DMS79 treated with DMSO at 0.1 percent for 48 hours (cell line): ENCODE measurements at places on chromosomes 3 and 15.

DNA sequence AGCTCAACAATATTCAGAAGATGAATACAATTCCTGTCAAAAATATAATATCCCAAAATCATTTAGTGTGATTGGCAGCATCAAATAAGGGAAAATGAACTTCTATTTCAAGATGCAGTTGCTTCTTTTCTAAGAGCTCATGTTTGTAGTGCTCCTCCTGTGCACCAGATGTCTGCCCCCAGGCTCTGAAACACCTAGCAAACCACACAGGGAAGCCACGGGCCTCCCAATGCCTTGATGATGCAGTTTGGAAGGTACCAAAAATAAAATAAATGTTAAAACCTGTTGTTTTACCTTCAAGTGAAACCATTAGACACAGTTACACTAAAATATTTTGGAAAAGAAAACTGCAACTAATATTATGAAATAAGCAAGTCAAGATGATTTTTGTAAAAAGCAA, 22.2 kb downstream of the CFAP20DC start:
- no peak for DNase-seq

DNA sequence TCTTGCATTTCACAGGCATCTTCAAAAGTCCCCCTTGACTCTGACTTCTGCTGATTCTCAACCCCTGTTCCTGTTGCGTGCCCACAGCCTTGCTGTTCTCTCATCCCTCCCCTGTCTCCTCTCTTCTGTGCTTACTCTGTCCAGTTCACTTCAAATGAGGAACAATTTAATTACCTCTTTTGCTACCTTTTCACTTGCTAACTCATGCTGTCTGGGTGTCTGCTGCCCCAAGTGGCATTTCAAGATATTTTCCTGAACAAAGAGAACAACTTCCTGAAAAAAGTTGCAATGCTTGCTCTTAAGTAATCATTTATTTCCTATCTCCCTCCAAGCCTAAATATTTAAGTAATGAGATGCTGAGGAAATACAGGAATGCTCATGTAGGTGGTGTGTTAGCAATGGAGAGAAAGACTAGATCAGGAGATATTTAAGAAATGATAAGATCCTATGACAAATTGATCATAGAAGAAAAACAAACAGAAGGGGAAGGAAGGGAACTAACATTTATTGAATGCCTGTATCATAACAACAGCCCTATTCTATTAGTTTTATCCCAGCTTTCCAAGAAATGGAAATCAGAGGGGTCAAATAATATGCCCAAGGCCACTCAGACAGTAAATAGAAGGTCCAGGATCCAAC, 42.2 kb downstream of the SV2B start:
- DNase-seq: no peak

DNA sequence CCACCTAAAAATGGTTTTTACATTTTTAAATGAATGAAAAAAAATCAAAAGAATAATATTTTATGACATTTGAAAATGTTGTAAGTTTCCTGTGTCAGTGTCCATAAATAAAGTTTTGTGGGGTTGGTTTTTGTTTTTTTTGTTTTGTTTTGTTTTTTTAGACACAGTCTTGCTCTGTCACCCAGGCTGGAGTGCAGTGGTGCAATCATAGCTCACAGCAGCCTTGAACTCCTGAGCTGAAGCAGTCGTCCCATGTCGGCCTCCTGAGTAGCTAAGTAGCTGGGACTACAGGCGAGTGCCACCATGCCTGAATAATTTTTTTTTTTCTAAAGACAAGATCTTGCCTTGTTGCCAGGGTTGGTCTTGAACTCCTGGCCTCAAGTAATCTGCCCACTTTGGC, 2.8 kb upstream of the GLB1 start:
- no peak for DNase-seq

DNA sequence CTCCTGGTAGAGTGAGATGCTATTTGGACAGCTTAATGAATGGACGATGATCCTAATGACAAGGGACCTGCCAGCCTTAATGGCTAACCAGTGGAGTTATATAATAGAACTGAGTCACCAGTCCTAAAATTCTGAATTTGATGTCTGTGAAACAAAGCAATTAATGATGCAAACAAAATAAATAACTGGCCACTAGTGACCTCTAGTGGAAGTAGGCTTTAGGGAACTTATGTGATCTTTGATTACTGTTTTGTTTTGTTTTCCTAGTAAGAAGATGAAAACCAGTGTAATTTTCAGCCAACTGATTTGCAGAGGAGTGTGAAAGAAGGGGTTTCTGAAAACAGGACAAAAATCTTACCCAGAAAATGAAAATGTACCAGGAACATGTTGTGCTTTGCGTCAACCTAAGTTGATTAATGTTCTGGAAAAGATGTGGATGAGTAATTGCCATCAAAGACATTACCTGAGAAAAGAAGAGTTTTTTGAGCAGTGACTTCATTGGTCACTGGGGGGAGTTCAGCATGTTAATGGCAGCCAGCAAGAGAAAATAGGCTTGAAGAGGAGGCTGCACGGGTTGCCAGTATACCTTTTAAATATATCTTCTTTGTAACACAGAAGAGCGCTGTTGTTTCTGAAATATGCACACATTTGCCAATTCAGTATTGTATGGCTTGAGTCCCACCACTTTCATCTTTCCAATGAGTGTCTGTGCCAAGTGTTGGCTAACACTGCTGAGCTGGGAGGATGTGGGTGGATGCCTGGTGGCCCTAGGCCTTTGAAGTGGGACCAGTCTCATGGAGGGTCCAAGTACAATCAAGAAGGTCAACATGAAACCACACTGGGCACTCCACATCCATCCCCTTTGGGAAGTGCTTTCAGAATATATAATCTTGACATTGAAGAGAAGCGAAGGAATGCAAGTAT, 9.3 kb downstream of the VEPH1 start:
- DNase-seq: peak; percentile 10

GRCh38 chr15:73284090-73284716, 84.6 kb downstream of the HCN4 start:
- no peak for DNase-seq

- DNase-seq: no peak
Measured at GRCh38 chr3:165502707-165503106, 306.5 kb upstream of the SLITRK3 start.

DNA sequence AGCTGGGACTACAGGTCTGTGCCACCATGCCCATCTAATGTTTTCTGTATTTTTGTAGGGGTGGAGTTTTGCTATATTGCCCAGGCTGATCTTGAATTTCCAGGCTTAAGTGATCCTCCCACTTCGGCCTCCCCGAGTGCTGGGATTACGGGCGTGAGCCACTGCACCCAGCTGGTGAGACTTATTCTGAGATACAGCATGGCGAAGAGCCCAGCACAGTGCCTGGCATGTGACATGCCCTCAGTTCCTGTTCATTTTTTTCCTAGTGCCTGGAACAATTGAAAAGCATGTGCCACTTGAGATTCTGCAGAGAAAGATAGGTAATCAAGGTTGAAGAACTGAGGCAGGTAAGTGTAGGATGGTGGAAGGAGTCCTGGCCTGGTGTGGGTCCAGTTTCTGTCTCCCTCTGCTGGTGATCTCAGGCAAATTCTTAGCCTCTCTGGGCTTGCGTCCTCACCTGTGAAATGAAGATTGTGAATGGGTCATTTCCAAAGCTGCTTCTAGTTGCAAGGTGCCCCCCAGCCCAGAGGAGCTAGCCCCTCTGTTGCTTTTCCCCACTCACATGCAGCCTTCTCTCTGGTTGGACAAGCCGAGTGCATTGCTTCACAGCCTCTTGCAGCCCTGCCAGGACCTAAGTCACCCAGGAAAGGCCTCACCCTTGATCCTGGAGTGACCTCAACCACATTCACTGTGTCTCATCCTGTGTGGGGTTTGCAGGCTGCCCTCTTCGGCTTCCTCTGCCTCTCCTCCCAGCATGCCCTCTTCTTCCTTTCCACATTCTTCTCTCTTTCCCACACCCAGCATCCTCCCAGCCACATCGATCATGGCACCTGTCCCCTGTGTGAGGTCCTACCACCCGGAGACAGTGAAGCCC, 4.3 kb upstream of the RHCG start:
- no peak for DNase-seq

- DNase-seq: no peak
Measured at GRCh38 chr15:40567111-40567510, 2.0 kb upstream of the RPUSD2 start.

GRCh38 chr3:37500518-37500917, 326.1 kb upstream of the LRRFIP2 start:
- no peak for DNase-seq

GRCh38 chr3:129605203-129605921, 1.1 kb downstream of the PLXND1 start:
- peak; percentile 27 for DNase-seq

- peak; percentile 19 for DNase-seq
Measured at GRCh38 chr3:60708191-60708975, 542.9 kb downstream of the FHIT start.

DNA sequence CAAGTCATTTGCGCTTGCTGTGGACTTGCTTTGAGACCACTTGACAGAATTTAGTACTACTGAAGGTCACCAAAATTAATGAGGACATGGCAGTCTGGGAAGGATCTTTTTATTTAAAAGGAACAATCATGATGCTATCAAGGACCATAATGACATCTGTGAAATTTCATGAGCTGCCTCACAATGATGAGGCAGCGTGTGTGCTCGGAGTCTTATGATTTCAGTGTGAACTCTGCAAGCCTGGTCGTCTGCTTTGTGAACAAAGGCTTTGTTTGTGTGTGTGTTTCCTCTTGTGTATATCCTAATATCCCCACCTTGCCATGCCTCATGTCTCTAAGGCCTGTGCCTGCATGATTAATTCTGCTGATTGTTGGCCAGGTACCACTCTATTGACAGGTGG, 46.7 kb downstream of the RAD54L2 start:
- no peak for DNase-seq

DNA sequence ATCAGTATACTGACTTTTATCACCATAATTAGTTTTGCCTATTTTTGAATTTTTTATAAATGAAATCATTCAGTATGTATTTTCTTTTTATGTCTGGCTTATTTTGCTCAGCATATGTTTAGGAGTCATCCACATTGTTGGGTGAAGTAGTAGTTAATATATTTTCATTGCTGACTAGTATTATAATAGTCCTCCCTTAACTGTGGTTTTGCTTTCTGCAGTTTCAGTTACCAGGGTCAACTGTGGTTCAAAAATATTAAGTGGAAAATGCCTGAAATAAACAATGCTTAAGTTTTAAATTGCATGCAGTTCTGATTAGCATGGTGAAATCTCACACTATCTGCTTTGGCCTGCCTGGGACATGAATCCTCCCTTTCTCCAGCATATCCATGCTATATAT, 39.5 kb upstream of the PRR23C start:
- DNase-seq: no peak

- peak; percentile 25 for DNase-seq
Measured at GRCh38 chr3:138438896-138439295, 4.5 kb downstream of the ESYT3 start.

DNA sequence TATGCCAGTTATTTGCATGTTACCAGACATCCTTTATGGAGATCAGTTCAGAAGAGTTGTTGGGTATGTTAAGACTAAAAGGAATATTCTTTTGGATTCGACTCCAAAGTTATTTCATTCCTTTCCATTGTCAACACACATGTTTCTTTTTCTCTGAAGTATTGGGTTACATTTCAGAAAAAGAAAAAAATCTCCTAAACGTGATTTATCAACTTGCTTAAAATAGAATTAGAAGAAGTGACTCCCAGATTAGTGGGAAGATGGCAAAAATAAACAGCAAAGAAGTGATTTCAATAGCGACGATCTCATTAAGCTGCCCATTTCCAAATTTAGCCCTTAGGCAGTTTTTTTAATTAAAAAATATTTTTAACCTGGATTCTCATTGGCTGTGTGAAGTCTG, 85.4 kb downstream of the TIGIT start:
- DNase-seq: no peak

DNA sequence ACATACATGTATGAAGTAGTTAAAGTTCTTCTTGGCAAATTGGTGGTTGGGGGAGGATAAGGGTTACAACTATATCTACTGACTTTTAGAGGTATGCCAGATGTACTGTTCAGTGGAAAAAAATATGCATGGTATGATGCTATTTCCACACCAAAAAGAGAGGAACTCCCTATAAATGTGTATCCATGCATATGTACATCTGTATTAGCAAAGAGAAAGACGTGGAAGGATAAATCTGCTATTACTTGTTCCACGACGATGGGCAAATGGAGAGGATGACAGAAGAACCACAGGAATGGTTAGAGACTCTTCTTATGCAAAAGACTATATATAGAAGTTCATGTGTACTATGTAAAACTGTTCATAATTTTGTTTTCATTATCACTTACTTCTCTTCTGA, 197.6 kb downstream of the RORA start:
- DNase-seq: no peak

DNA sequence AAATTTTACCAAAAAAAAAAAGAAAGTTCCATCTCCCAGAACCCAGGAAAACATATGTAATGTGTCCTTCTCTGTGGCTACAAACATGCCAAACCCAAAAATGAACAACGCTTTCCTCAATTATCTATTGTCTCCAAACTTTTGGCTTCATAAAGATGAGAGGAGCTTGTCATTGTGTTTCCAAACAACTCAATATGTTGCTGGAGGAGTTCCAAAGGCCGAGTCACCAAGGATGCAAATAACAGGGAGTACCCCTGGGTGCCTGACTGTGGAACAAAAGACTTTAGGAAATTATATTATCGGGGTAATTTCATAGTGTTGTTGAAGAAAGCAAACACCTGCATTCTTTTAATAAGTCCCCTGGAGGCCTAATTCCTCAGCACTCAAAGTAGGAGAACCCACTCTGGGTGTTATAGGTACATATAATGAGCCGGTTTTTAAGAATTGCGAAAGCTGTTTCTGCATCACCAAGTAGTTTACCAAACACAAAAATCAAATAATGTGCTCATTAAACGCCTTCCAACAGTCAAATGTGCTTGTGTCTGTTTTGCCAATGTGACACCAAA, 206.3 kb upstream of the PRICKLE2 start:
- DNase-seq: no peak

DNA sequence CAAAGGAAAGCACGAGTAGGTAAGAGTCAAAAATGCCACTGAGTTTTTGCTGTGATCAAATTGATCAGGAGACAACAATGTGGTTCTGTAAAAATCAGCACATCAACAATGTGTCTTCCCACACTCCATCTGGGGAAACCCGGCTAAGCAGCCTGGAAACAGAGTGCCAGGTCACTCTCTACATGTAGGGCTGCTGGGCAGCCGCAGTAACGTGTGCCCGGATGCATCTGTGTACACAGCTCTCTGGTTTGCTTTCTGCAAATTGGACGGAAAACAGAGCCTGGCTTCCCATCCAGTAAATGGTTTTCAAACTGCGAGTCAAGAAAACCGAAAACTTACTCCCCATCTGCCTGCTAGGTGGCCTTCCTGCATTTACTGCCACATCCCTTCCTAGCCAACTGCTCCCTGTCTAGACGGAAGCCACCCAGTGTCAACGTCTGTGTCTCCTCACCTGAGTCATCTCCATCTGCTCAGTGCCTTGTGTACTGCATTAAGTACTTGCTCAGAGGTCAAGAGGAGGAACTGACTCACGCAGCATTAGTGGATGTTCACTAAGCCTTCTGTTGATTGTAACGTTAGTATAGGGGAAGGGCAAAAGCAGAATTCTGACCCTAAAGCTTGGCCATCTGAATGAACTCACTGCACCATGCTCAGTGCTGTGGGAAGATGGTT, 124.1 kb downstream of the TJP1 start:
- no peak for DNase-seq

- no peak for DNase-seq
Measured at GRCh38 chr15:100832149-100832942, 47.3 kb upstream of the ALDH1A3 start.
